Left ventricle myocardium superior (tissue), 1 donor: ENCODE measurements at places on chromosomes 2 and 18. TPM values are rescaled to one million over a fixed set of nuclear protein-coding genes. Genes with fewer than 3 reads are reported as not detected.

DNA sequence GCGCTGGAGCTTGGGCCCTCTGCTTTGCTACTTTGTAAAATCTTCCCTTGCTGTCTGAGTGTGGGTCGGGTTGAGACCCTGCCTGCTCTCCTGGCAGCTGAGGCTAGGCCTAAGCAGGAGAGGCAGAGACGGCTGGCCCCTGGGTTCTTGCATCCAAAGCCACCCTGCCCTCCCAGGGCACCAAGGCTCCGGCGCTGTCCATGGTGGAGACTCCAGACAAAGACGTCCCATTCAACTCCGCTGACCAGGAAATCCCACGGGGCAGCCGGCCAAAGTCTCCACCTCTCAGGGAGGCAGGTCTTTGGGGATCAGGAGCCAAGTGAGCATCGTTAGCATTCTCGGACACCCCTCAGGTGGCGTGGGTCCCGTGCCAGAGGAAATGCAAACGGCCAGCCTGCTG, 2.6 kb upstream of the PRLH start:
- DNase-seq = no peak

DNA sequence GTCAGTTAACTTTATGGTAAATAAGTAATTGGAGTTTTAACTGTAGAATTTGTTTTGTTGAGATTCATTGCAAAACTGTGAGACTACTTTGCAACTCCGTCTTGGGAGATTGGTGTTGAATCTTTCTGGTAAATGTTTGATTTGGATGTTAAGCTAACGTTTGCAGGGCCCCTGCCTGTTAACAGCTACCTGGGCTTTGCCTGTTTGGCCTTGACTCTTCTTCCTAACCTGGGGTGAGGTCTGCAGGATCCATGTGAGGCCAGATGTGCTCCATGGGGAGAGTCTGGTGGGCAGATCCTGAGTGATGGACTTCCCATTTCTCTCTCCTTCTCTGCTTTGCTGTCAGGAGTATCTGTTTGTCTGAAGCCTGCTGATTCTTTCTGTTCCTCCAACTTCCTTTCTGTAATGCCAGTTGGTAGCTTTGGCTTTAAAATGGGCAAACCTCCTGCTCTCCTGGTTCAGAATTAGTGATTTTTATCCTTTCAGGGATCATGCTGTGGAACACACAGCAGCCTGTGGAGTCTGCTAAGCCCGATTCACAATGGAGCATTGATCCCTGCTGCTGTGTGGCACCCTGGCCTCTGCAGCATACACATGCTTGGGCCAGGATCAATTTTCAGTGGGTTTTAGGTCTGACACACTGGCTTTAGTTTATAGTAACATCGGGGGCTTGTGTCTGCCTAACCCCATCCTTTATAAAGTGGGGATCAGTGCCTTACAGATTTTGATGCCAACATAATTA, 36.3 kb downstream of the PTPRM start:
- DNase-seq = no peak

DNA sequence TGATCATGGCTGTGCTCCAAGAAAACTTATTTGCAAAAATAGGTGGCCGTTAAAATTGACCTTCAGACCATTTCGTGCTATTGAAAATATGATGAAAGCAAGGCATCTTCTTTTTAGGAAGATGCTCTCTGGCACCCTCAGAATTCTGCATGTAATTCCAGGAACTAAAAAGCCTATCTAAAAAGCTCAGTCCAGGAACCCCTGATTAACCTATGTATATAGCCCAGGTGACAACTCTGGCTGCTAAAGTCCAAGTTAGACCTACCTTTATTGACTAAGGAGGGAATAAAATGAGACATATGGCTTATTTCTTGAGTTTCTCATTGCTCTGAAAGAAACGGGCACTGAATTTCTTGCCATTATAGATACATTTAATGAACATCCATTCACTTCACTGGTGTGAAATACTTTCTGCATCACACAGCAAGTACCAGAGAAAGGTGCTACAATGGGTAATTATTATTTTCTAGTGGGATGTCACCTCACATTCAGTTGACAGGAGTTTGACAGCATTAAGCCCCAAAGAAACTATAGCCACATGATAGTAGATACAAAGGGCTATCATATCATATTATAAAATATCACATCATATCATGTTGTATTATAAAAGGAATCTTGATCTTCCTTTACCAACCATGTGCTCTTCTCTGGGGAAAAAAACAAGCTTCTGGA, 83.8 kb downstream of the EPHA4 start:
- no peak for DNase-seq

- DNase-seq = no peak
These were observed 177.1 kb upstream of the KLHL29 start for GRCh38 chr2:23207871-23208270.

GRCh38 chr2:28394331-28394877, 1.7 kb downstream of the FOSL2 start:
- peak; percentile 68 for DNase-seq

DNA sequence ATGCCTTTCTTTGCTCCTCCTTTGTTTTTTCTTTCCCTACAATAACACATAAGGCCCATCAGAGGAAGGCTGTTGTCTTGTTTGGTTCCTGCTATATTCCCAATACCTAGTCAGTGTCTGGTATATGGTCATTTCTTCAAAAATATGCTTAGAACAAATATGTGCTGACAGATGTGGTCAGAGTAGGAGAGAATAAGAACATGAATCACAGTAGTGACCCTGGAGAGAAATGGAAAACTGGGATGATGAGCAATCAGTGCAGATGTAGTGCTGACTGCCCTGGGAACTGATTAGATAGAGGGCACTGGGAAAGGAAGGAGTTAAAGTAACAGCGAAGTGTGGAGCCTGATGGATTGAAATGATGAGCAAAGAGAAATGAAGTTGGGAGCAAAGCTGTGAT, 189.4 kb upstream of the LHCGR start:
- no peak for DNase-seq

- DNase-seq = no peak
These were observed 15.9 kb downstream of the SERPINE2 start for GRCh38 chr2:224023188-224023587.

DNA sequence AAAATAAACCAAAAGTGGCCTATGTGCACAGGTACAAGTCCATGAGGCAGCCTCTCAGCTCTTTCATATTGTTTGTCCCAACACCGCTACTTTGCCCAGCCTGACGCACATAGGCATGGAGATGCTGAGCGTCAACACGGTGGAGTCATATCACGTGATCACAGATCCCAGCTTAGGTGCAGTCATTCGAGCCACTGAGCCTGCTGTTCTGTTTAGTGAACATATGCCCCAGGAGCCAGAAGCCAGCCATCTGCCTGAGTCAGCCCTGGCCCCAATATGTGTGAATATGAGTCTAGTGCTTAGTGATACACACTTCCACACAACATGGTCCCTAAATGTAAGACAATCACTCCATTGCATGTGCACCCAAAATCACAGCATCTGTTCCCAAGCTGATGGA, 88.2 kb upstream of the LCLAT1 start:
- no peak for DNase-seq

DNA sequence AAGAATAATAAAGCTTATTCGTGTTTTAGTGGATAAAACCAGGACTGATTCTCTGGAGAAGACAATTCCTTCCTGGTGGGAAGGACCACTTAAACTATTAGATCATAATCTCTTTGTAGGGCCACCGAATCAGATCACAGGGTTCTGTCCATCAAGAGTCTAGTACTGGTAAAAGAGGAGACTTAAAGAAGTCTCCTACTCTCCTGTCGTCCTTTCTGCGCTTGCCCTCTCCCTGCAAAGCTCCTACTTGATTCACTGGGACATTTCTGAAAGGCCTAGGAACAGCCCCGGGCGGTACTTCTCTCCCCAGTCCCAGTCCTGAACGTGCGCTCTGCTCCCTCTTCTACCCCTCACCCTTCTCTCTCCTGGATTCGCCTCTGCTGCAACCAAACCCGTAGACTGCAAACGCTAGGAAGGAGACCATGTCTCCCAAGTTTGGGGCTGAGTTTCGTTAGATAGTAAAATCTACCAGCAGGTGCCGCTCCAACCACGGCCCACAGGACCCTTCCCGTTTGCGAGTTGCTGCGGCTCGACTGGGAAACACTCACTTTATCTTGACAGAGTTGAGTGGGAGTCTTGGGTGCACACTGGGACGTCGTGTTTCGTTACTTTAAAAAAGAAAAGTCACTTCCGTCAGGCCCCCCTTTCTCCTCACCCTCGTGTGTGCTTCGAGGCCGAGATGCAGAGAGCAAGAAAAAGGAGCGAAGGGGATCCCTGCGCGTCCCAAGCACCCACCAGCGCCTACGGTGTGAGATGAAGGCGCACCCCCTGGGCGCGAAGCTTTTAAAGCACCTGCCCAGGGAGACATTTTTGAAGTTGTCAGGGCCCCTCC, 923 bp downstream of the FIGLA start:
- peak; percentile 73 for DNase-seq

DNA sequence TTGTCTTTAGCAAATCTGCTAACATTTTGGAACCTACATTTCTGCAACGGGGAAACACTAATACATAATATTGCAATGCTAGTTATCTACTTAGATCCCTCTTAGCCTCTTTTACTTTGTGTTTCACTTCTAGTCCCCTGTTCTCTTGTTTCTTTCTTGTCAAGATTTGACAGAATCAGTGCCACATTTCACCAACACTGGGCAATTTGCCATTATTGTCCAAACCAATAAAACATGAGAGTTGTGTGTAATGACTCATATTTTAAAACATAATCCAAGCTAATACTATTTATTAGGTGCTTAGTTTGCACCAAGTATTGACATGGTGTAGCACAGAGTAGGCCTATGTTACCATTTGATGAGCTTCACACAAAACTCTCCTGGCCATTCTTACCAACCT, 33.7 kb upstream of the ACVR1C start:
- DNase-seq = no peak

DNA sequence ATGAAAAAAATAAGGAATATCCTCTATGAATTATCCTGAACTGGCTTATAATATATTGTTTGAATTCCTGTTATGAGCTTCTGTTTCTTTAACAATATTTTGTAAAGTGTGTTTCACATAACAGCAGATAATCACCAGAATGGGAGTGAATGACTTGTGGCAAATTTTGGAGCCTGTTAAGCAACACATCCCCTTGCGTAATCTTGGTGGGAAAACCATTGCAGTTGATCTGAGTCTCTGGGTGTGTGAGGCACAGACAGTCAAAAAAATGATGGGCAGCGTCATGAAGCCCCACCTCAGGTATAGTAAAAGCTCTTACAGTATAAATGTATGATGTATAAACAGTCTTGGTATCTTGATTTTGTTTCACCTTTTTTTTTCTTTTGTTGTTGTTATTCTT, 5.9 kb downstream of the GEN1 start:
- no peak for DNase-seq

- no peak for DNase-seq
These were observed 207.8 kb downstream of the HDAC4 start for GRCh38 chr2:239192975-239193374.

DNA sequence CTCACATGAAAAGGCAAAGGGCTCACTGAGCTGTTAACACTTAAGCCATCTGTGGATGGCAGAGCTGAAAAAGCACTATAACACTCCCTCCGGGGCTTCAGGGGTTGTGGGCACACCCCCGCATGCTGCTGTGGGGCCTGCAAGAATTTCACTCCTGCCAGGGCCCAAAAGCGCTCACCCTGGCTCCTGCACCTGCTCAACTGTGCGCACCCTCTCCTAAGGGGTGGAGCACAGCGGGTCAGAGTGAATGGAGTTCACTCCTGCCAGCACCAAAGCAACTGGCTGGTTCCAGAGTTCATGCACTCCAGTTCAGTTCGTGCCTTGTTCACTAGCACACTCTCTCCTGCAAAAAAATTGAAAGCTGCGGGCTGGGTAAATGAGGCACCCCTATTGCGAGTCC, 814.2 kb upstream of the SLC39A10 start:
- no peak for DNase-seq

The LRRTM1 gene
- total RNA-seq = 0.40 TPM

The ALLC gene
- total RNA-seq = not detected

The SULT1C2 gene
- 0.55 TPM for total RNA-seq

The CTAGE1 gene
- not detected for total RNA-seq

The C18orf32 gene
- 49.3 TPM for total RNA-seq

The KIAA1328 gene
- 3.4 TPM for total RNA-seq

The CRYGD gene
- total RNA-seq = not detected
